GM13976 (cell line): ENCODE measurements at places on chromosomes 4 and X.

- DNase-seq = no peak
Observed at GRCh38 chr4:12884846-12885796, 599.0 kb downstream of the RAB28 start.

DNA sequence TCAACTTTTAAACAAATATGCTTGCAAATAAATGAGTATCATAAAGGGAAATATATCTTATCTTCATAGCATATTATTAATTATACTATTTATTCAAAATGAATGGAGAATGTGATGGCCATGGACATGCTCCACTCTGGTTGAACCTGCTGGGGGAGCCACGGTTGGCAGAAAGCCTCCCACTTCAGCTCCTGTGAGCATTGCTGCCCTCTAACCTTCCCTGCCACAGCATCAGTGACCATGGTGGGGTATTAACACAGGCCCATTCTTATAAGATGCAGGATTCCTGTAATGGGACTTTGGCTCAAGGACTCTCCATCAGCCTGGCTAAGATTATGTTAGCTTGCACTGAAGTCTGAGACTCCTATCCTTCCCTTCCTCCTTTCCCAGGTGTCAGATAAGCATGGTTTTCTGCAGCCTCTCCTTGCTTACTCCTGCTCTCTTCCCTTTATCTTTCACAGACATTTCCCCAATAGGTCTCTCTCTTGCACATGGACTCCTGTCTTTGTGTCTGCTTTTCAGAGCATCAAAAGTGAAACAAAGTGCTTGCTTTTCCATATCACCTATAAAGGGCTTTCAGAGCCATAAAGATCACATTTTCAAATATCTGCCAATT lies 4.9 kb upstream of the ABRAXAS1 start:
- no peak for DNase-seq

DNA sequence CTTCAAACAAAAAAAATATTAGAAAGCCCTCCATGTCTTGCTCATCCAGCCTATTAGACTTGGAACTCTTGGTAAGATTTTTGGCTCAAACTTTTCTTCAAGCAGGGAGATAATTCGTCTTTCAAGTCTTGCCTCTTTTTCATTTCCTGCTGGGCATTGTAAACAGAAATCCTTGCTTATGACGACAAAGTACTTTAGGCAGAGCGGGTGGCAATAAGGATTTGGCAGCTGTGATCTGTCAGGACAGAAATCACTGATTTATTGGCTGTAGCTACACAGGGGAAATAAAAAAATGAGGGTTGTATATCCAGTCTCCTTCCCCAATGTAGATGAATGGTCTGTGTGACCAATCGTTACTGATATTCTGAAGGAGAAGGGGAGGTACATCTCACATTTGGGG lies 121.6 kb downstream of the SLC4A4 start:
- no peak for DNase-seq

DNA sequence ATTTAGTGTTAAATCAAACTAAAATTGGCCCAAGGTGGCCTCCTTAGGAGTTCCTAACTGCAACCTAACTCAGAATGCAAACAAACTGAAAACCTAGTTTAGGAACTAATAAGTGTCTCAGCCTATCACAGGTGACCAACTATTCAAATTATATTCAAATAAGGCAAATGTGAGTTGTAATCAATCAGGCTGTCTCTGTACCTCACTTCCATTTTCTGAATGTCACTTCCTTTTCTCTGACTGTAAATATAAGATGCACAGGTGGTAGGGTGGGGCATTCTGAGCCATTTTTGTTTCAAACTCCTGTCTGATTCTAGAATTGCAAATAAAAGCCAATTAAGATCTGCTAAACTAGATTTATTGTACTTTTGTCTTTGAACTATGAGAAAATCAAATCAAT lies 401.5 kb downstream of the PPP3CA start:
- DNase-seq = no peak

DNA sequence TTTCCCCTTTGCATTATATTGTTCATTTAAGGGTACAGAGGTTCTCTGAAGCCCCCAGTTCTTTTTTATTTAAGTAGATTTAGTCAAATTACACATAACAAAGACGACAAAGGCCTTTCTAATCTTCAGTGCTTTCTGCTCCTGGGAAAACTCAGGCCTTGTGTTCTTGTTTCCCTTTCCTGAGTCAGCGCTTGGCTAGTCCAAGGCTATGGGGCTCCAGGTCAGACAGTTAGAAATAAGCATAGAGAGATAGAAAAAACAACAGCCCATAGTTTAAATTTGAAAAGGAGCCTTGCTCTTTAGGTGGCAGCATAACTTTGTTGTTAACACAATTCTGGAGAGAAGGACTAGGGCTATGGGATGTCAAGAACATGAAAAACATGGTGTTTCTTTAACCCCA lies 97.3 kb downstream of the PPP1R2C start:
- no peak for DNase-seq

GRCh38 chr4:100738196-100739165 lies 220.7 kb upstream of the EMCN start:
- no peak for DNase-seq

DNA sequence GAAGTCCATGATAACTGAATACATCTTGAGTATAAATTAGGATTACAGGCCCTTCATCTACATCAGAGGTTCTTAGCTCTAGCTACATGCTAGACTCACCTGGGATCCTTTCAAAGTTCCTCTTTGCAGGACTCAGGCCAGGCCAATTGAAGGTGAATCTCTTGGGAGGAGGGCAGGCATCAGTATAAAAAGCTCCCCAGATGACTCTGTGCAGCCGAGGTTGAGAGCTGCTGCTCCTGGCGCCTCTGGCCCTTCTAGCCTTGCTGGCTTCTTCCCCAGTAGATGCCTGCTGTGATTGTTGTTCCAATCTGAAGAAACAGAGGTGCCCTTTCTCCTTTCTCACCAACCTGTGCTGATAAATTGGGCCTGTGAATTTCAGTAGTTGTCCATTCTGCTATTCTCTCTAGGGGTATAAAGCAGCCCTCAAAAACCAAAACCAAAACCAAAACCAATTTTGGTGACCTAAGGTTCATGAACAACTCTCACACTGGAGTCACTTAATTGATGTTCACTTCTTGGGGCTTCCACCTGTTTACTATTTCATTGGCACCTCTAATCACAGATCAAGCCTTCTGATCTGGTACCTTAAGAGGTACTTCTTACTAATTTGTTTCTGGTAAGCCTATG lies 78.7 kb downstream of the SUPT20HL2 start:
- peak; percentile 28 for DNase-seq

DNA sequence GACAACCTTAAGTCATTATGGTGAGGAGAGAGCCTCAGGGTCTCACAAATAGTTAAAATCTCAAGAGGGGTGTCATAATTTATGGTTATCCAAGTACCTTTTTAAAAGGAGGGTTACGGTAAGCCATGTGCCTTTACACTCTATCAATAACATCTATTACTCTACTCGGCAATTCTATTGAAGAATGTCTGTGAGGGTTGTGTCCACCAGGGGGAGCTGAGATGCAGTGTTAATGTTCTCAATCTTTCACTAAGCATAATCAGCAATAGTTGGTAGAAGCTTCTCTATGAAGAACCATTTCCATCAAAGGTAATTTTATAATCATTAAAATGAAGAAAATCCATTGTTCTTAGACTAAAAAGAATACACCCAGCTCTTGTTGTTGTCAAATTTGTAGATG lies 457.4 kb downstream of the CENPC start:
- DNase-seq = peak; percentile 22

GRCh38 chrX:12013211-12013618 lies 125.1 kb upstream of the FRMPD4 start:
- DNase-seq = no peak

GRCh38 chr4:7156761-7157488 lies 35.4 kb upstream of the SORCS2 start:
- no peak for DNase-seq

- no peak for DNase-seq
Observed at GRCh38 chr4:8255698-8256441, 13.7 kb upstream of the HTRA3 start.

- DNase-seq = peak; percentile 68
Observed at GRCh38 chr4:185128272-185129119, 14.6 kb upstream of the SLC25A4 start.

- DNase-seq = no peak
Observed at GRCh38 chr4:34512616-34513015, 1731.7 kb downstream of the ARAP2 start.

GRCh38 chr4:15162046-15162445 lies 159.8 kb downstream of the CPEB2 start:
- DNase-seq = no peak

- no peak for DNase-seq
Observed at GRCh38 chr4:113461281-113461680, 300.3 kb downstream of the CAMK2D start.

- no peak for DNase-seq
Observed at GRCh38 chr4:99705891-99706290, 48.3 kb upstream of the C4orf54 start.

- no peak for DNase-seq
Observed at GRCh38 chr4:147247579-147247978, 233.3 kb upstream of the EDNRA start.

- DNase-seq = no peak
Observed at GRCh38 chrX:142503967-142504643, 299.0 kb upstream of the MAGEC2 start.

DNA sequence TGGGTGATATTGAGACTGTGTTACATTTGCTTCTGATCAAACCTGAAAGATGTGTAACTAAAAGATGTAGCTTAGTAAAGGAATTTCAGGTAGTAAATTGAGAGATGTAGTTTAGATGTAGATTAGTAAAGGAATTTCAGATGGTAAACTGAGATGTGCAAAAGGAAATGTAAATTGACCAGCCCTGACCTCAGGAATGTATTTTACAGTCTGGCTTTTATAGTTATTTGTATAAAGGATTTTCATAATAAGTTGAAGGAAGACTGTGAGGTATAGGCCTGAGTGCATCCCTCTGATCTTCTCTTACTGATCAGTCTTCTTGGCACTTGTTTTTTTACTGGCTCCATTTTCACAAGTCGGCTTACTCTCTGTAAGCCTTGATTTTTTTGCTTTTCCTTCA lies 3.2 kb downstream of the KLHL2 start:
- DNase-seq = no peak

DNA sequence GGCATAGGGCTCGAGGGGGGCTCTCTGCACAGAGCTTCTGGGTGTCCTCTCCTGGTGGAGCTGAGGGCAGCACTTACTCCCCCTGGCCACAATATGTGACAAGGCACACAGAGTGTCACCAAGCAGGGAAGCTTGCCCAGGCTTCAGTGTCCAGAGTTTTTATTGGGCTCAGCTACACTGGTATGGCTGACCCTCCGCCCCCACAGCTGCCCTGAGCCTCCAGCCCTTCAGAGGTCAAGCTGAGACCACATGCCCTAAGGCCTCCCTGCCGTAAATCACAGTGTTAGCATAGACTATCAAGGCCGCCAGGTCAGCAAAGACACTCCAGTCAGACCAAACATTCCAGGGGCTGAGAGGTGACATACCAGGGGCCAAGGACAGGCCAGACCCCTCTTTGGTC lies 59.0 kb downstream of the EVC start:
- no peak for DNase-seq
